Activated naive CD8-positive, alpha-beta T cell treated with anti-CD3 and anti-CD28 coated beads, Interleukin-2, amount 50 U/mL, for 16 hours (primary cell): ENCODE measurements at places on chromosomes 2 and 18.

DNA sequence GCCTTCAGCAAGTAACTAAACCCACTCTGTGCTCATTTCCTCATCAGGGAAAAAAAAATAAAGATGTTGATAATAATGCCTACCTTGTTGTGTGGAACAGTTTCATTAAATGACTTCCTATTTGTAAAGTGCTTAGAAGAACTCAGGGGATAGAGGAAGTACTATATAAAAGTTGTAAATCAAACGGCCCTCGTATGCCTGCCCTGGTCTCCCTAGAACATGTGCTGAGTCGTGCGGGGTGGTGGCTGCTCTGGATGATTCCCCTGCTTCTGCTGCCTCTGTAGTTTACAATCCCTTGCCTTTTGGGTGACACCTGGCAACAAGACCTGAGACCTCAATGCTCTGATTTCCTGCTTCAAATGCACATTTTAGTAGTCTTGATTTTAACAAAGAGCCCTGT is 170.0 kb downstream of the CERS6 start:
- DNase-seq: no peak

- no peak for DNase-seq
Observed at GRCh38 chr2:84017010-84017409, 442.1 kb downstream of the SUCLG1 start.

DNA sequence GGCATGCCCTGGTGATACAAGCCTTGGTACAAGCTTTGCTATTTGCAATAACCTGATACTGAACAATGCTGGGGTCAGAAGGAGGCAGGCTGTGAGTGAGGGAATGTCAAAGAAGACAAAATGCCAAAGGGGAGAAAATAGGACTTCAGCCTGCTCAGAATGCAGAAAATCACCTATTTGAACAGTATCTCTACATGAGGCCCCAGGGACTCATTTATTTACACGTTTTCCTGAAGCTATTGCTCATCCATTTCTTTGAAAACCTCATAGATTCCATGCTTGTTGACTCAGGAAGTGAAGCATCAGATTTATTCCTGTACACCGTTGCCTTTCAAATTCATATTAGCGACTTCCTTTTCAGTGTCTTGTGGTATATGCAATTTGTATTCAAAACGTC is 69.4 kb upstream of the CBLN2 start:
- DNase-seq: no peak

DNA sequence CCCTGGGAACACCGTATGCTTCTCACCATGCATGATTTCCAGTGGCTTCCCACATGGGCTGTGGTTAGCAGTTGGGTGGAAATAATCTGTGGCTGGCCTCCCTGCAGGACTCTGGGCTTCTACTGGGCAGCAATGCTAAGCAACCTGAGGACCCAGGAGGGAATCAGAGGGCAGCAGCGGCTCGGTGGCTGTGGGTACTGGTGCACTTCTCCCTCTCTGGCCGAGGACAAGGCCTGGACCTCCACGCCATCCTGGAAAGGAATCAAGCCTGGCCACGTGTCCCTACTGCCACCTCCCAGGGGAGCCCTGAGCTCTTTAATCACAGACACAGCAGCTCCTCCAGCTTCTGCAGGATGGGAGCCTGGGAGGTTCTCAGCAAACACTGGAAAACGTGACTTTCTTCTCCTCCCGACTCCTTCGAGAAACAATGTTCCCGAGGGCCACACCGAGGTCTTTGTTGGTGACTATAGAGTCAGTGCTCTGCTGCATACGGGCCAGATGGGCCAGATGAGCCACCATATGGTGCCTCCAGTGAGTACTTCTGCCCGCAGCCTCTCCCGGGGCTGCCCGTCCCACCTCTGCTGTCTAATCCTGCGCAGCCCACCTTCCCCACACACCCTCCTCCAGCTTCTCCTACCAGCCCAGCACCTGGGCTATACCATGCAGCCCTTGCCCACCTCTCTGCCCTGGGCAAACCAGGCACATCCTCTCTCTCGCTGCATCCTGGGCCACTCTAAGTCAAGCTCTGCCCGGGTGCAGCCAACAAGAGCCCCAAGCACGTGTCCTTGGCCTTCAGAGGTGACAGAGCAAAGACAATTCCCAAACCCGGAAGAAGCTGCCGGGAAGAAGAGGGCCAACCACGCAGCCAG is 42.8 kb upstream of the OTOS start:
- DNase-seq: no peak

GRCh38 chr18:43744960-43745745 is 467.9 kb upstream of the SYT4 start:
- no peak for DNase-seq

DNA sequence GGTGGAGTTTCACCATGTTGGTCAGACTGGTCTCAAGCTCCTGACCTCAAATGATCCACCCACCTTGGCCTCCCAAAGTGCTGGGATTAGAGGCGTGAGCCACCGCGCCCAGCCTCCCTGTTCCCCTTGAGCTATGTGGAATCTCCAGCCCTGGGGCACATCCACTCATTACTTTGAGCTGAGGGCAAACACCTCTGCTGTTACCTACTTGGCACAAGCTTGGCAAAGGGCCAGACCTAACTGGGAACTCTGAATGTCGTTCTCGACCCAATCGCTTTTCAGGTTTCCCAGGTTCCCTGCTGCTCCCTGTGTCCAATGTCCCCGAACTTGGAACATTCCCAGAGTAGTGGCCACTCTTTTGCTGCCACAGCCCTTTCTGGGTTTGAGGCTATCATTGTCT is 40.6 kb downstream of the CHST10 start:
- no peak for DNase-seq

DNA sequence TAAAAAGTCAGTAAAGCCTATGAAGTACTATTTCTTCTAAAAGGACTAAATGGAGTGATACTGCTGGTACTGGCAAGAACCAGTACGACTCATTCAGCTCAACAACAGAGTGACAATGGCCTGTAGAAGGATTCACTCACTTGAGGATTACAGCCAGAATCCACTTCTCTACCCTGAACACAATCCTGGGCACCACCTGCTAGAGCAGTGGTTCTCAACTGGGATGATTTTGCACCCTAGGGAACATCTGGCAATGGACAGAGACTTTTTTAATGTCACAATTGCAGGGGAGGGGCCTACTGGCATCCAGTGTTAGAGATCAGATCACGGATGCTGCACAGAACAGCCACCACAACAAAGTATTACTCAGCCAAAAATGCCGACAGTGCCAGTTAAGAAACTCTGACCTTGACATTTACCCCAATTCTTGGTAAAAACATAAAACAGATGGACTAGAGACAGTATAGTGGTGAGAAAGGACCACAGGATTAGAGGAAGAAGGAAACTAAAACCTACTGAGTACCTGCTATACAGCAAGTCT is 5.0 kb downstream of the SPIRE1 start:
- DNase-seq: no peak

GRCh38 chr18:28002841-28003240 is 174.1 kb downstream of the CDH2 start:
- DNase-seq: no peak

- no peak for DNase-seq
Observed at GRCh38 chr2:46366668-46367052, 69.5 kb downstream of the EPAS1 start.

GRCh38 chr2:112201696-112202430 is 53.0 kb downstream of the ZC3H8 start:
- DNase-seq: no peak

DNA sequence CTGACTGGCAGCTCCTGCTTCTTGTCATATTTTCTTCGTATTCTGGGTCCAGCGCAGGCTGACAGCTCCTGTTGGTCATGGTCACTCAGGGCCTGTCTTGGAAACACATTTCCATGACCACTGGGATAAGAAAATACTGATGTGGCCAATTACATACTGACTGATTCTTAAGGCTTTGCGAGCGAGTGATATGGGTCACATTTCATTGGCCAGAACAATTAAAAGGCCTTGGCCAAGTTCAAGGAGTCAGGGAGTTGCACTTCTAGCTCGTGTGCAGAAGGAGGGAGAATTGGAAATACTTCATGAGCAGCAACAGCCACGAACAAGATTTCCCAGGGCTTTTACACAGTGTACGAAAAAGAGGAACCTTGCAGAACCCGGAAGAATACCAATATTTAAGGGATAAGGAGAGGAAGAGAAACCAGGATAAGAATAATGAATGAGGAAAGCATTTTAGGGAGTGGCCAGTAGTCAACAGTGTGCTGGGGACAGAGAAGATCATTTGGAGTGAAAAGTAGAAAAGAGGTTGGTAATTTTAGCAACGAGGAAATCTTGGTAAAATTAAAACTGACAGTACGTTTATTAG is 149.5 kb downstream of the ATP9B start:
- DNase-seq: no peak

GRCh38 chr2:168182550-168183249 is 64.7 kb downstream of the STK39 start:
- DNase-seq: no peak

- no peak for DNase-seq
Observed at GRCh38 chr2:12652723-12653122, 64.0 kb upstream of the TRIB2 start.

GRCh38 chr2:188808947-188809355 is 165.2 kb upstream of the COL3A1 start:
- DNase-seq: no peak

- DNase-seq: no peak
Observed at GRCh38 chr2:223040527-223040926, 11.5 kb upstream of the KCNE4 start.

DNA sequence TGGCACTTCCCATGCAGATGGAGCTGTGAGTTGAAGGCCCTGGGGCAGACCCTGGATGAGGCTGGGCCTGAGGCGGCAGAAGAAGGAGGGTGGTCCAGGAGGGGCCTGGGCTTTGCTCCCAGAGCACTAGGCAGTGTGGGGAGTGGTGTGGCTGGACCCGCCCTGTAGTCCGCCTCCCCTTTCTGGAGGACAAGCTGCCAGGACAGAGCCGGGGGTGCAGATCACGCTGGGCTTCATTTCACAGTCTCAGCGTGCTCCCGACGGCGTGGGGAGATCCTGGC is 49.8 kb downstream of the PTGR3 start:
- no peak for DNase-seq
